A673 (cell line): ENCODE measurements at places on chromosomes 3 and 15. TPM values are rescaled to one million over a fixed set of nuclear protein-coding genes. Genes with fewer than 3 reads are reported as not detected.

HYAL1 gene
- total RNA-seq: 0.37 TPM in 1 of 2 replicates, not detected in the other

GPR62 gene
- total RNA-seq: not detected in 2 replicates

DNA sequence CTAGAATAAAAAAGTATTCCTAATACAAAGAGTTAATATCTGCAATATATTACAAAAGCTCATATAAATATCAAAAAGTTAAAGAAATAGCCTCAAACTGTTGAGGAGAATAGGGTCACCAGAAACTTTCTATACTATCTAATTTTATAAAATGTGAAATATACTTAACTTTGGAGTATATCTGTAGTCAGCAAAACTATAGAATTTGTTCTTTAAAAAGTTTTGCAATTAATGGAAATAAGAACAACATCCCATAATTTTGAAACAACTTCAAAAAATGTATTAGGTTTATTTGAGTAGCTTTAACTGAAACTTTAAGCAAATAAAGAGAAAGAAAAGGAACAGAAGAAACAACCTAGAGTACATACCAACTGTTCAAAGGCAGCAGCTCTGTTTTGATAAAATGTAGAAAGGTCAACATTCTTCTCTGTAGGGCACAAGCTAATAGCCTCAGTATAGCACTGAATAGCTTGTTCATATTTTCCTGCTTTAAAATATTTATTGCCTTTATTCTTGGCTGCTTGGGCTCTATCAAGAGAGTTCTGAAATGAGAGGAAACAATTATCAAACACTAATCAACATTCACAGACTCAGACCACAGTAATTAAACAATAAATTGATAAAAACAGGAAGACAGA lies 14.3 kb downstream of the TOMM70 start:
- DNase-seq: no peak

DNA sequence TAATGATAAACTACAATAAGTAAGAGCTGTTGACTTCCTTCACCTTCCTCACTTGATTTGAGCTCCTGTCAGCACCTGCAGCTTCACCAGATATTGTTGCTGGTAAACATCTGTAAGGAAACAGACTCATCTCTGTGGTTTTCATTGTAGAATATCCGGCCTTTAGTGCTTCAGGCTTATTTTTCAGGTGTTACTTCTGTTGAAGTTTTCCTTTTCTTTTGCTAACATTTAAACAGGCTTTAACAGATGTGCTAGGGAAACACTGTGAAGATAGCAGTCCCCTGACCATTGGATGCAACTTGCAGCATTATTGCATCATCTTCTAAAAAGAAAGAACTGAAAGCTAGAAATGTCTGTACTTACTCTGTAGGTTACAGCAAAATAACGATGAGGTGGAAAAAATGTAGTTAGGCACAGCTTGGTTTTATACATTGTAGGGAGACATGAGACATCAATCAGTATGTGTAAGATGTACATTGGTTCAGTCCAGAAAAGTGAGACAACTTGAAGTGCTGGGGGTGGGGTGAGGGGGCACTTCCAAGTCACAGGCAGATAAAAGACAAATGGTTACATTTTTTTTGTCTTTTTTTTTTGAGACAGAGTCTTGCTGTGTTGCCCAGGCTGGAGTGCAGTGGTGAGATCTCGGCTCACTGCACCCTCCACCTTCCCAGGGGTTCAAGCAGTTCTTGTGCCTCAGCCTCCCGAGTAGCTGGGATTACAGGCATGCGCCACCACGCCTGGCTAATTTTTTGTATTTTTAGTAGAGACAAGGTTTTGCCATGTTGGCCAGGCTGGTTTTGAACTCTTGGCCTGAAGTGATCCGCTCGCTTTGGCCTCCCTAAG lies 10.2 kb downstream of the EDEM1 start:
- no peak for DNase-seq
